ENCODE measurements at places on chromosomes 1 and 21. TPM values are rescaled to one million over a fixed set of nuclear protein-coding genes. Genes with fewer than 3 reads are reported as not detected.

Gene PBX1
- total RNA-seq, result 0.27 TPM

DNA sequence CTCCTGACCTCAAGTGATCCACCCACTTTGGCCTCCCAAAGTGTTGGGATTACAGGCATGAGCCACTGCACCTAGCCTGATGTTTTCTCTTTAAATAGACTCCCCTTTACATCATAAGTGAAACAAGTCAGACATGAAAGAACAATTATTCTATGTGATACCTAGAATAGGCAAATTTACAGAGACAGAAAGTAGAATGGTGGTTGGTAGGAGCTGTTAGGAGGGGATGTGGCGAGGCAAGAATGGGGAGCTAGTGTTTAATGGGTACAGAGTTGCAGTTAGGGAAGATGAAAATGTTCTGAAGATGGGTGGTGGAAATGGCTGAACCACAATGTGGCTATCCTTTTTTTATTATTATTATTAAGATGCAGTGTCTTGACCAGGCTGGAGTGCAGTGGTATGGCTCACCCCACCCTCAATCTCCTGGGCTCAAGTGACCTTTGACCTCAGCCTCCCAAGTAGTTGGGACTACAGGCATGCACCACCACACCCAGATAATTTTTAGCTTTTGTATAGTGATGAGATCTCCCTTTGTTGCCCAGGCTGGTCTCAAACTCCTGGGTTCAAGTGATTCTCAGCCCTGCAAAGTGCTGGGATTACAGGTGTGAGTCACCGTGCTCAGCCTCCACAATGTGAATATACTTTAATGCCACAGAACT, 28.4 kb downstream of the ELF3 start:
- no peak overlapping the region for H3K27ac ChIP-seq
- no peak overlapping the region for H3K4me3 ChIP-seq
- DNase-seq, result no peak
- H3K27me3 ChIP-seq, result no peaks in the 10 kb centered on the region
- H3K36me3 ChIP-seq, result no peaks in the 10 kb centered on the region
- H3K4me1 ChIP-seq, result no peaks in the 10 kb centered on the region

GRCh38 chr1:87274851-87275250, 53.8 kb upstream of the LMO4 start:
- no peak overlapping the region for H3K27ac ChIP-seq
- H3K4me3 ChIP-seq, result no peak overlapping the region
- H3K36me3 ChIP-seq, result no peaks in the 10 kb centered on the region
- no peak for DNase-seq
- peaks cover 14% of the 10 kb centered on the region for H3K27me3 ChIP-seq

DNA sequence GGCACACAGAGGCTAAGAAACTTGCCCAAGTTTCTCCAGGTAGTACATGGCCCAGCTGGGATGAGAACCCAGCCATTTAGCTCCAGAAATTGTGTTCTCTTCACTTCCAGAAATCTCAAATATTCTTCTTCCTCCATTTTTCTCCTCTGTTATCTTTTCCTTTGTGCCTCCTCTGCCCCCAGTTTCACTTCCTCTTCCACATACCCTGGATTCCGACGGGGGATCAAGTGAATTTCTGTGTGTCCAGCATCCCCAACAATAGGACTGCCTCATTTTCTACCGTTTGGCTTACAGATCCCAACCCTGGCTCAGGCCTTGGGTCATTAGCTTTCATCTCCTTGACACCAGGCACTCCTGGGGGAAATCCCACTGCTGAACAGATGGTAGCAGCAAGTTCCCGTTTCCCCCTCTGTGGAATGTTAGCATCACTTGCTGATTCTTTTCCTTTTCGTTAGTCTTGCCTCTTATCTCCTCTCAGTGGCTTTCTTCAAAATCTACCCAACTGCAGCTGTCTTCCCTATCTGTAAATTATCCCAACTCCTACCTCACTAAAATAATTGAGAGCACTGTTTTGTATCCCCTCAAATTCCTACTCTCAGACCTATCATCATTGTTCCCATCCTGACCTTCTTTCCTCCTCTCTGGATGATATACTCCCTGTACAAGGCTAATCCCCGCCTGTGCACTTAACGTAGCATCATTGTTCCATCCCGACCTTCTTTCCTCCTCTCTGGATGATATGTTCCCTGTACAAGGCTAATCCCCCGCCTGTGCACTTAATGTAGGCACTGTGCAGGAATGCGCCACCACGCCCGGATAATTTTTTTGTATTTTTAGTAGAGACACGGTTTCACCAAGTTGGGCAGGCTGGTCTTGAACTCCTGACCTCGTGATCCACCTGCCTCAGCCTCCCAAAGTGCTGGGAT, 36.5 kb downstream of the SCCPDH start:
- H3K36me3 ChIP-seq, result peaks cover 9% of the 10 kb centered on the region
- no peak for DNase-seq
- no peaks in the 10 kb centered on the region for H3K27me3 ChIP-seq
- H3K27ac ChIP-seq, result no peak overlapping the region
- H3K4me1 ChIP-seq, result no peaks in the 10 kb centered on the region

Gene RHEX
- total RNA-seq, result not detected

Gene TFF3
- not detected for total RNA-seq

Gene H3-3A
- total RNA-seq, result 332 TPM

DNA sequence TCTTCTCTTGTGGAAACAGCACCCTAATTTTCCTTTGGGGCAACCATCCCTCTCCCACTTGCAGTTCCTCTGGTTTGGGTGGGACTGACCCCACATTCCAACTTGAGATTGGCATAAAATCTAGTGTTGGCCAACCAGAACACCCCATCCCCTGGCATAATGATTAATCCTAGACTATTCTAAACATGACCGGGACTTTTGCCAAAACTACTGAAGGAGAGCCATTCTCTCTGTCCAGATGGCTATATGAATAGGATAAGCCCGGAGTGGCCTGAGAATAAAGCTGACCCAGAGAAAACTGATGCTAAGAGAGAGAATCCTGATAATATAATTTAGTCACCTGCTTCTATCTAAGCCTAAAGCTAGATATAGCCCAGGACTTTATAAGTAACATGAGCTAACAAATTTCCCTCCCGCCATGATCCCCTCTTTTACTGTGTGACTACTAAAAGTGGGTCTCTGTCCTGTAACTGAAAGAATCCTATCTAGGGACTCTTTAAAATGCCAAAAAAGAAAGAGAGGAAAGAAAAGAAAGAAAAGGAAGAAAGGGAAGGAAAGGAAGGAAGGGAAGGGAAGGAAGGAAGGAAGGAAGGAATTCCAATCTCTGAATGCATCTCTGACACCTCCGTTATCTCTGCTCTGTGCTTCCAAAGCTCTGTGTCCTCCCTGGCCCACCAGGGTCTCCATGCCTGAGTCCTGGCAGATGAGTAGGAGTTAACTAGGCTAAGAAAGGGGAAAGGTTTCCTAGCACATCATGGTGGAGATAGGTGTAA, 28.0 kb upstream of the NRDC start:
- H3K36me3 ChIP-seq, result no peaks in the 10 kb centered on the region
- H3K4me3 ChIP-seq, result no peak overlapping the region
- no peaks in the 10 kb centered on the region for H3K27me3 ChIP-seq
- no peak for DNase-seq
- H3K27ac ChIP-seq, result no peak overlapping the region

- peaks cover 46% of the 10 kb centered on the region for H3K27me3 ChIP-seq
- no peaks in the 10 kb centered on the region for H3K4me1 ChIP-seq
- no peak for DNase-seq
- H3K36me3 ChIP-seq, result no peaks in the 10 kb centered on the region
Measured at GRCh38 chr1:220787069-220787619, 431 bp downstream of the MTARC1 start.

Gene DENND2C
- total RNA-seq, result 0.47 TPM

Gene ASCL5
- not detected for total RNA-seq

Gene VSIG8
- total RNA-seq, result not detected

- H3K27ac ChIP-seq, result no peak overlapping the region
- peak; percentile 14 for DNase-seq
Measured at GRCh38 chr1:159790237-159790917, 9.6 kb downstream of the DUSP23 start.

GRCh38 chr1:30816211-30817076, 58.9 kb upstream of the LAPTM5 start:
- H3K27me3 ChIP-seq, result peaks cover 26% of the 10 kb centered on the region
- H3K4me1 ChIP-seq, result no peaks in the 10 kb centered on the region

GRCh38 chr1:116911188-116911553, 1.5 kb downstream of the PTGFRN start:
- no peaks in the 10 kb centered on the region for H3K36me3 ChIP-seq
- H3K27me3 ChIP-seq, result no peaks in the 10 kb centered on the region

DNA sequence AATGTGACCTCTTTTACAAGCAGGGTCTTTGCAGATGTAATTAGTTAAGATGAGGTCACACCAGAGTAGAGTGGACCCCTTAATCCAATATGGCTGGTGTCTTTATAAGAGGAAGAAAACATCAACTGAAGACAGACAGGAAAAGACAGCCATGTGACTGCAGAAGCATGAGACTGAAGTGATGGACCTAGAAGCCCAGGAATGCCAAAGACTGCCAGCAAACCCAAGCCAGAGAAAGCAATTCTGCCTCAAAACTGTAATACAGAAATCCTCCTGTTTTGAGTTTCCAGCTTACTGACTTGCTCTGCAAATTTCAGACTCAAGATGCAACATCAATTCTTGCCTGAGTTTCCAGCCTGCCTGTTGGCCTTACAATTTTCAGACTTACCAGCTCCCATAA, 17.3 kb downstream of the ENAH start:
- no peaks in the 10 kb centered on the region for H3K36me3 ChIP-seq
- H3K27me3 ChIP-seq, result peaks cover 2% of the 10 kb centered on the region
- no peaks in the 10 kb centered on the region for H3K4me1 ChIP-seq
- no peak overlapping the region for H3K4me3 ChIP-seq
- no peak for DNase-seq
- no peak overlapping the region for H3K27ac ChIP-seq

DNA sequence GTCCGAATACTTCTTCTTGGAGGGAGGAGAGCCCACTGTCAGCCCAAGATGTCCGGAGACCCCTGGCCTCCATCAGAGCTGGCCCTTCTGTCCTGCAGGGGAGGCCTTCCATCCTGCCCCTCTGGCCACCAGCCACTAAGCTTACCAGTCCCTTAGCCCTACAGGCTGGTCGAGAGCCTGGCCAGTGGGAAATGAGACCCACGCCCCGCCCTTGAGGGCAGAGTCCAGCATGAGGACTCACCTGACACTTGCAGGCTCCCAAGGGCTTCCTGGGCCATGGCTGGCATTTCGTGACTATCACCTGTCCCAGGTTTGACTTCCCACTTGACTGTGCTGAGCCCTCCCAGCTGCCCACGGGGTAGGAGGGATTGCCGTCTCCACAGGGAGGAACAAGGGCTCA, 361.8 kb upstream of the VAMP3 start:
- no peak overlapping the region for H3K27ac ChIP-seq
- H3K27me3 ChIP-seq, result peaks cover 1% of the 10 kb centered on the region
- H3K36me3 ChIP-seq, result no peaks in the 10 kb centered on the region
- H3K4me1 ChIP-seq, result no peaks in the 10 kb centered on the region

GRCh38 chr1:163178628-163179027, 24.1 kb downstream of the RGS5 start:
- H3K27ac ChIP-seq, result no peak overlapping the region
- DNase-seq, result no peak
- H3K36me3 ChIP-seq, result no peaks in the 10 kb centered on the region
- H3K4me1 ChIP-seq, result no peaks in the 10 kb centered on the region

Gene FCGR3A
- total RNA-seq, result 0.19 TPM

Gene TEDDM1
- total RNA-seq, result not detected

Gene CNR2
- total RNA-seq, result not detected

GRCh38 chr1:156246781-156247459, 936 bp downstream of the PAQR6 start:
- peaks cover 11% of the 10 kb centered on the region for H3K4me1 ChIP-seq
- DNase-seq, result no peak
- peaks cover 7% of the 10 kb centered on the region for H3K36me3 ChIP-seq
- H3K4me3 ChIP-seq, result no peak overlapping the region
- H3K27ac ChIP-seq, result no peak overlapping the region

DNA sequence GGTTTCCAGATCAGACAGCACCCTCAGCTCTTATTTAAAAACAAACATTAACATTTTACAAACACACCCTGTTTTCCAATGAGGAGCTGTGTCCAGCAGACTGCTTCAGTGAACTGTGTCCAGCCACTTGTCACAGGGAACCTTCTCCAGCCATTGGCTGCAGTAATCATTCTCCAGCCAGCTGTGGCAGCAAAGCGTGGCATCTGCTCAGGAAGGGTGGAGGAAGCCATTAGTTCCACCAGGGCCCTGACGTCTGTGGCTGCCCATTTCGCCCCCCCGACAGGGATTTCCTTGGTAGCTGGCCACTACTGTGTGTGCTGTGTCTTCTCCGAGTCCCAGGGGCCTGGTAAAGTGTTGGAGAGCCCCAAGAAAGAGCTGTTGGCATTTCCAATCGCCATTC, 62.9 kb upstream of the SELENON start:
- DNase-seq, result no peak
- H3K27ac ChIP-seq, result no peak overlapping the region
- H3K4me1 ChIP-seq, result peaks cover 51% of the 10 kb centered on the region
- H3K36me3 ChIP-seq, result peaks cover 4% of the 10 kb centered on the region
- H3K4me3 ChIP-seq, result no peak overlapping the region
- no peaks in the 10 kb centered on the region for H3K27me3 ChIP-seq

DNA sequence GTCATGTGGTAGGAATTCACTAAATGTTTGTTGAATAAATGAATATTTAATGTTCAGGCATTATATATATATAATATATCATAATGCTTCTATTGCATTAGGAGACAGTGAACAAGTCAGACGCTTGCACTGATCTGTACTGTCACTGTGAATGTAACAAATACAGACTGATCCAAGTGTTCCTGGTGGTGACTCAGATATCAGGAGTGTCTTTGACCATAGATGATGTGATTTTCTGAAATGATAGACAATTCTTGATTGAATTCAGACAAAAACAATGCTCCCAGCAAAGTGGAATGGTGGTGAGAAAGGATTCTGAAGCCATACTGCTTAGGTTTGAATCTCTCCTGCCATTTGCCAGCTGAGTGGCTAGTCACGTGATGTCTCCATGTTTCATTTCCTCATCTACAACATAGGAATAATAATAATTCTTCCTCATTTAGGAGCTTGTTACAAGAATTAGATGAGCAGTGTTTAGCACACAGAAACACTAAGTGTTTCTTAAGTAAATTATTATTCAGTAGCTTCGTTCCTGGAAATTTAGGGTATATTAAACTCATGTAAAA, 71.0 kb downstream of the OLFML2B start:
- H3K36me3 ChIP-seq, result peaks cover 15% of the 10 kb centered on the region
- H3K27ac ChIP-seq, result no peak overlapping the region
- DNase-seq, result no peak

DNA sequence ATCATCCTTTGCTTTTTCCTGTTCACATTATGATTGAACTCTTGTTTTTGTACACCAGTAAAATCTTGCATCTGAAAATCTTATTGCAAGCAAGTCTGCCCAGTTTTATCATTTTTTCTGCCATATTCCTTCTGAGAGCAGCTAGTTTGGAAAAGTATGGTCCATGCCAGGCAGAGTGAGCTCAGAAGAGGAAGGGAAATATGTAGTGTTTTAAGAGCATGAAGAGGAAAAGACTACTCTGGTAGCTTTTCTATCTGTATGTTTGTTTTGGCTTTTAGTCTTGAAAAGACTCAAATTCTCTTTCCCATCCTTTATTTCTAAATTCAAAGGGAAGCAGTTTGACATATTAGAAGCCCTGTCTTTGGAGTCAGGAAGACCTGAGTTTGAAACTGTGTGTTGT, 125.8 kb downstream of the NFIA start:
- no peaks in the 10 kb centered on the region for H3K36me3 ChIP-seq
- no peak for DNase-seq
- H3K4me1 ChIP-seq, result no peaks in the 10 kb centered on the region
- H3K4me3 ChIP-seq, result no peak overlapping the region
- H3K27ac ChIP-seq, result no peak overlapping the region

Gene WNT9A
- total RNA-seq, result not detected

Measured in activated naive CD4-positive, alpha-beta T cell treated with anti-CD3 and anti-CD28 coated beads for 36 hours (primary cell).